NCI-H2081 treated with DMSO at 0.1 percent for 48 hours (cell line): ENCODE measurements at places on chromosomes 2 and 18.

DNA sequence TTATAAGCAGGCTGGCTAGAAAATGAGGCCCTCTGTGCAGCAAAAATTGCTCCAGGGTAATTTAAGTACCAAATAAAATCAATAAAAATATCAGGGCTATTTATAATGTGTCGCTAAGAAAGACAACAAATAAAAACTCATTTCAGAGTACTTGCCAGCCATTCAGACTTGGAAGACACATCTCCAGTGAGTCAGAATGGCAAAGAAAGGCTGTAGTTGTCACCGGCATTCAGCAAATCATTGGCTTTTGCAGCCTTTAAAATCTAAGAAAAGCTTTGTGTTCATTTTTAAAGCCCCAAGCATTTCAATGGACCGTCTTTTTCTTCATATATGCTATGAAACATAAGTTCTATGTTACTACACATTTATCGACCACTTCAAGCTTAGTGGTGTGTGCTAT lies 141.1 kb upstream of the HNMT start:
- no peak for DNase-seq

DNA sequence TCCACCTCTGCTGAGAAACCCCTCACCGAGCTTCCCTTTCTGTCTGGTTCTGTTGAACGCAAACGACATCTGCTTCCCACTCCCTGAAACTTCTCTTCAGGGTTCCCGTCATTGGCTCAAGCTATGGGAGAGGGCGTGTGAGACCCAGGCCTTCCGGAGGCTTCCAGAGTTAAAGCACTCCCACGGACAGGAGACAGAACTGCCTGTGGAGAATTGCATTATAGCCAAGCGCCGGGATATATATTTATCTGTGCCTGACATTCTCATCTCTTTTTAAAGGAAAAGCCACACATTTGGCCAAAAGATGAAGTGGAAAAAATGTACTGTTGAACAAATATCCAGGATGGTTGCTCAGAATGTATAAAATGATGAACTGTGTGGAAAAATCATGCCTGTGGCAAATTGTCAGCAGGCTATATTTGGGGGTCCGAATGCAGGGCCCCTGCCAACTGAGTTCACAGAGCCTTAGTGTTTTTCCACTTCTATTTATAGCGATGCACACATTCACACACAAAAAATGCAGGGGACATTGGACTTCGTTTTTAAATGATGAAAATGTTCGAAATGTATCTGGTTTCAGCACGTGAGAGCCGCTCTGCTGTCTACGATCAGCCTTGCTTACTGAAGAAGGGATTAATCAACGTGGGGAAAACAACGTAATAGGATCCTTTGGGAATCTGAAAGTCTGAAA lies 59.5 kb downstream of the E2F6 start:
- no peak for DNase-seq

DNA sequence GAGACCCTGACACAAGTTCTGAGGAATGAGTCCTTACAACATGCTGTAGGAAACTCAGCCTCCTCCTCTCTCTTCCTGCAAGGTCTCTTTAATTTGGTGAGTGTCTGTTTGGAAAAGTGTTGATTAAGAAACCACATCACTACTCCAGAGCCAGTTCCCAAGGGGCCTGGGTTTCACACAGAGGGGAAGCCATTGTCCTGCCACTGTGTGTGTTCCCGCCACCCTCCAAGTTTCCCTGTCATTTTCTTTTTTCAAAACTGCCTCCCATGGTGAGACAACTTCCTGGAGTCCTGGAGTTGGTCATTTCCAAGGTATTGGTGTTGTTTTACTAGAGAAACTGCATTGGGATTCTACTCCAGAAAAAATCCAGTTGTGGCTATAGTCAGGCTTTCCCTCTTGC lies 232.0 kb upstream of the PARD3B start:
- DNase-seq: no peak

DNA sequence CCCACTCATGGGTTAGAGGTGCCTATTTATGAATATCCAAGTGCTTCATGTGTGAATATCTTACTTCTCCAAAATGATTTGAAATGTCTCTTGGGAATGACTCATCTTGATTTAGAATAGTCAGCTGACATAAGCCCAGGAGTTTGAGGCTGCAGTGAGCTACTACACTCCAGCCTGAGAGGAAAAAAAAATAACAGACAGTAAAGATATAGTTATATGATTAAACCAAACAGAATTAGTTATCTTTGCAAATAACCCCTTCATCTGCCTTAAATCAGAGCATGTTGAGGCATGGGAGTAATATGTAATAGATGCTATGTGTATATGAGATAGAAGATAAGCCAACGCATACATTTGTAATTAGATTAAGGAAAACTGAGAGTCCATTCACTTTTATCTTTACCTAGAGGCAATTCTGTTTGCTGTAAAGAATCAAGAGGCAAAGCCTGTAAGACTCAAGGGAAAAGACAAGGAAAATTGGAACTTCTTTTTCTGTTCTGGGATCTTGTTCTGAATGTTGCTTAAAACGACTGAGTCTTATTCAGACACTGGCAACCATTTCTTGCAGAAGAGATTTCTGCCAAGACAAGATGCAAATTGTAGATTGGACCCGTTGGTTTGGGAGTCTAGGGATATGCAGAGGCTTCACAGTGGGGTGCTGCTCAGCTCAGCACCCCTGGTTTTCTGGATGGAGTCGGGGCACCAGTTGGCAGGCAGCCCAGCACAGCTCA lies 104.4 kb downstream of the LIPG start:
- no peak for DNase-seq

DNA sequence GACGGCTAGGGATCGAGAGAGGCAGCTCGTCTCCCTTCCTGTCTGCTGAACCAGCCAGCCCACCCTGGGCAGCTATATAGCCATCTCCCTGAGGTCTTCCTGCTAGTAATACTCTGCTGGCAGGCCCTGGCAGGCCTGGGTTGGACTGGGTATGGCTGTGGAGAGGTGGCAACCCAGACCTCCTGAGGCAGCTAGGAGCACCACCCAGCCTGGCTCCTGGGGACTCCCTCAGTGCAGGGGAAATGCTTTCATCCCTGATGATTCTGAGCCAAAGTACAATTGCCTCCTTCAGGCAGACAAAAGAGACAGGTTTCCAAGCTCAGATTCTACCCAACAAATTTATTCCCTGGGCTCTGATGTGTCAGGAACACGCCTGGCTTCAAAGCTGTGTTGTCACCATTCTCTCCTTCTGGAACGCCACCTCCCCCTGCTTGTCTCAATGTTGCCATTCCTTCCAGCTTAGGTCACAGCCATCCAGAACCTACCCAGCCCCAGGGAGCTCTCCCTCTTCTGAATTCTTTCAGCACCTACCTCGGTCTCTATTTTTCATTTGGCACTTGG lies 4.7 kb upstream of the DNAJB2 start:
- no peak for DNase-seq

GRCh38 chr2:57543211-57543610 lies 503.4 kb upstream of the VRK2 start:
- DNase-seq: no peak
